ENCODE measurements at places on chromosomes 7 and 10. TPM values are rescaled to one million over a fixed set of nuclear protein-coding genes. Genes with fewer than 3 reads are reported as not detected.

GRCh38 chr10:6843894-6844650, 264.0 kb upstream of the PRKCQ start:
- DNase-seq, result no peak

Gene GDF2
- polyA plus RNA-seq, result 0.39 TPM

DNA sequence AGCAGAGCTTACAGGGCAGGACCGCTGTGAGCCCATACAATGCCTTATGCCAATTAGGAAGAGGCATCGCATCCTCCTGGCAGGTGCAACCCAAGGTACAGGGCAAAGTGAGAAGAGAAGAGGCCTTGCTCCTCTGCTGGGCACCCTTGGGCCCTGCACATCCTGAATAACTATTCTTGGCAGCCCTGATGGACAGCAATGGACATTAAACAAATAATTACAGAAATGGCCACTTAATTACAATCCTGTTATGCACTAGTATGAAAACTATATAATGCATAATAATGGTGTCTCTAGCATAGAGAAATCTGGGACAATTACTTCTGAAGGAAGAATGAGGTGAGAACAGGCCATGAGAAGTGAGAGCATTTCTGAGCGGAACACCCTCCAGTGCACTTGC, 83.5 kb downstream of the PLPP4 start:
- no peak for DNase-seq

Gene SPRN
- polyA plus RNA-seq, result 4.5 TPM

DNA sequence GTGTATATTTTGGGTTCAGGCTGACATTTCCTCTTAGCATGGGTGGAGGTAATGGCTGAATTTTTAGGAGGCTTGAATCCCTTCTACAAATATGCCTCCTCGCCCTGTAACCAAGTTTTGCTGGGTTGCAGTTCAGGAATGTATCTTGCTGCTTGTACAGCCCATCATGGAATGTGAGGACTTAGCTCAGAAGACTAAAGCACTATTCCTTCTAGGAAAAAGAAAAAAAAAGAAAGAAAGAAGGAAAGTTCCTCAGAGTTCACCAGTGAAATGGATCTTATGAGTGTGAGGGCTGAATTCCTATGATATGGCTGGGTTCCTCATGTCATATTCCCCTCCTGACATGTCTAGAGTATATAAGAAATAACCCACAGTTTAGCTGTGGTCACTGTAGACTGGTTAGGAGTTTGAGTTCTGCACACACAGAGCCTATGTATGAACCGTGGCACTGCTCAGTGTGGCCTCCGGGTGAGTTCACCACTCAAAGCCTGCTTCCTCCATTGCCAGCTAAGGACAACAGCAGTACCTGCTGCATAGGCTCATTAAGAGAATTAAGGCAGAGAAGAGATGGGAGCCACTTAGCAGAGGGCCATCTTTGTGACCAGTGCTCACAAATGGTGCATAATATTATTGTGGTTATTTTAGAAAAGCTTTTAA, 114.0 kb downstream of the TACC2 start:
- DNase-seq, result no peak

DNA sequence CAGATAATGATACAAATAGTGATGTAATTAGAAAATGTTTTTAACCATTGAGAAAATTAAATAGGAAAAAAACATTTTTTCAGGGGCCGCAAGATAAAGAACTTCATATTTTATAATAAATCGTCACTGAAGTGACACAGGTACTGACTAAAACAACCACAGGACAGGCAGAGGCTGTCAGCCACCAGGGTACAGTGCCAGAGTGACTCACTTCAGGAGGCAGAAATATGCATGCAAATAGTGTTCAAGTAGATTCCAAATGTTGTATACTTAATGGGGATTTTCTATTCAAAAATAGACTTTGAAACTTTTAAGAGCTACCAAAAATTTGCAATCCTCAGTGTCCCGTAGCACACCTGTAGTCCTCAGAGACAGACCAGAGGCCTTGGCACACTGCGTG, 68.6 kb downstream of the FRMPD2 start:
- DNase-seq, result no peak

- DNase-seq, result no peak
Measured at GRCh38 chr10:47098964-47099363, 187.7 kb downstream of the PTPN20 start.

DNA sequence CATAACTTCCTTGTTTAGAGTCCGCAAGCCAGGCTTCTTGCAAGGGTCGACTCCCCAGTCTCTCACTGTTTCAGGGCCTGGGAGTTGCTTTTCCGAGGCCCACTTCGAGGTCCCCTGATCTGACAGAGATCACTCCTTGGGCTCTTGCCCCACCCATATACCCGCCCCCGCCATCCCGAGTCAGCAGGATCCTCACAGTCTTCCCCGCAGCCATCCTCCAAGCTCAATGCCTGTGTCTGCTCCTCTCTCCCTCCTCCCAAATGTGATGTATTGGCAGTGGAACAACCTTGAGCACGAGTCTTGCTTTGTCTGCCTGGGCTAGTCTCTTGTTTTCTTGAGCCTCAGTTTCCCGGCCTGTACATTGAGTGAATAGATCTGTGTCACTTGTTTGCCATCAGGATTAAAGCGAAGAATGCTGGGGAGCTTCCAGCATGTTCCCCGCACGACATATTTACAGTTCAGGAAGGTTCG, 2.4 kb upstream of the HMX2 start:
- DNase-seq, result no peak

DNA sequence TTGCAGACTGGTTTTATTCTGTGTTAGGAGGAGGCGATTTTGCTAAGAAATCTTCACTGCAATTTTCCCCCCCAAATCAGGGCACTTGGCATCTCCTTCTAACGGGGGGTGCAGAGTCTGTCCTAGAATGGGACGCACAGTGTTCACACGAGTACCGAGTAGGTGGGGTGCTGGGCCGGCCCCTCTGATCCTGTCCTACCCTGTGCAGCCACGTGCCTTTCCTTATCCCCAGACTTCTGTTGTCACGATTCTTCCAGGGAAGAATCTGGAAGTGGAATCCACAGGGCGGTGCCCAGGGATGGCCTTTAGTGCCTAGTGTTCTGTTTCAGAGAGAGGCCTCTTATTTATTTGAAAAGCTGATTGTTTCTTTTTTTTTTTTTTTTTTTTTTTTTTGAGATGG, 16.4 kb downstream of the CUX1 start:
- no peak for DNase-seq

Gene GNG11
- polyA plus RNA-seq, result 51.1 TPM

GRCh38 chr7:157952050-157952667, 615.4 kb downstream of the DNAJB6 start:
- DNase-seq, result no peak

Gene THSD7A
- 18.4 TPM for polyA plus RNA-seq

- peak; percentile 47 for DNase-seq
Measured at GRCh38 chr10:132627666-132628531, 90.3 kb downstream of the INPP5A start.

- no peak for DNase-seq
Measured at GRCh38 chr10:29486433-29486832, 148.3 kb downstream of the SVIL start.

GRCh38 chr7:64574540-64575099, 11.7 kb upstream of the ZNF680 start:
- DNase-seq, result peak; percentile 45
